Colonic mucosa (tissue), 4 donors: ENCODE measurements at places on chromosomes 12 and 14. TPM values are rescaled to one million over a fixed set of nuclear protein-coding genes. Genes with fewer than 3 reads are reported as not detected.

DNA sequence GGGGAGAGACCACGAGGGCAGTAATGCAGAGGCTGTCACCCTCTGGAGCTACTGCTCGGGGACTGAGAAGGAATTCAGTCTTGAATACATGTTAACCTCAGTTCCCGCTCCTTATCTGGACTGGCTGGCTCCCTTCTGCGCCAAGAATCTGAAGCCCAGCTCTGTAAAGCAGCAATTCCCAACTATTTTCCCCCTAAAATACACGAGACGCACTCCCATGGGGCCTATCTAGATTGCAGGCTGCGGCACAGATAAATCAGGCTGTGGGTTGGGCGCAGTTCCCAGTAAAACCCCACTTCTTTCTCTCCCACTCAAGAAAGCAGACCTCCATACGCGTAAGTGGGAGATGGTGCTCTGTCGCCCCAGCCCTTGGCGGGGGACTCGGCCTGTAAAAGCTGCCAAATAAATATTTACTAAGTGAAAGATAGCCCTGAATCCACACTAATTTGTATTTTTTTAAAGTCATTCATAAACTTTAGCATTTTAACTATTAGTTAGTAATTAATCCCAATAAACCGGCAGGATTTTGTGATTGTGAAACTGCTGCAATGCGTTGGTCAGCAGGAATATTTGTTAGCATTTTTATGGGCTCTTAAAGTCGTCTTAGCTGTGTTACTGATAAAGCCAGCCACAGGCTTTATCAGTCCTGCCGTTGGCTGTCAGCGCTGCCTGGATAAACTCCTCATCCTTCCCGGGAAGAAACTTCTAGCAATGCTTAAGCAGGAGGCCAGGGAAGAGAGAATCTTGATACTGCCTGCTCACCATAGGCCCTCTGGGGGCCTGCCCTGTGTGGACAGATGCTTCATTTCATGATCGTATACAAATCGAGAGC, 17.8 kb downstream of the FBXL14 start:
- peak overlapping the region; percentile 12 for H3K4me3 ChIP-seq
- H3K27me3 ChIP-seq, result no peaks in the 10 kb centered on the region
- H3K36me3 ChIP-seq, result no peaks in the 10 kb centered on the region

DNA sequence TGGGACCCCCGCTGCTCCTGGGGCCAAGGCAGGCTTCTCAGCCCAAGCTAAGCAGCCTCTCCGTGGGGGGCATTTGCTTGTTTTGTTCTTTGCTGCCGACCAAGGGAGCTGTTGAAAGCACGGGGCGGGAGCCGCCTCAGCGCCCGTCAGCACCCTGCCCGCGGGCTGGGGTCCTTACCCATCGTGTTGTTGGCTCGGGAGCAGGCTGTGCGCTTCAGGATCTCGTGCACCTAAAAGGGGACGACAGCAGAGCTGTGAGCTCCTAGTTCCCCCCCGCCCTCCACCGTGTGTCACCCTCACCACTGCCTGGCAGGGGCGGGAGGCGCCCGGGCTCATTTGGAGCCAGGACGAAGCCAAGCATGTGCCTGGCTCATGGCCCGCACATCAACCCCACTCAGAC, 117.5 kb downstream of the ANO2 start:
- H3K36me3 ChIP-seq, result no peaks in the 10 kb centered on the region
- DNase-seq, result no peak
- H3K4me3 ChIP-seq, result no peak overlapping the region
- no peaks in the 10 kb centered on the region for H3K27me3 ChIP-seq
- H3K4me1 ChIP-seq, result no peaks in the 10 kb centered on the region

DNA sequence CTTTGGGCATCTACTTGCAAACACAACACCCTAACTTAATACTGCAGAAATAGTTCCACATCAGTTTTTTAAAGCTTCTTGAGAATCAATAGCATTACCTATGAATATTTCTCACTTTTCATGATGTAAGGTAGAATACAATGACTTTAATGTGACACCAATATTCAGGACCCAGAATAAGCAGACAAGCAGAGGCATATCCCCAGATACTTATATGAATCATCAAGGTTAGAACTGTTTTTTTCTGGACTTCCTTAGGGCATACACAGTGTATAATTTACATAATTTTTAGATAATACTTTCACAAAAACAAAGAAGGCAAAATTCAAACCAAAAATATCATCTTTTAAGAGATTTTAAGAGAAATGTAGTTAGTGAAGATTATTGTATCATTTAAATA, 885.8 kb downstream of the FSCB start:
- no peak overlapping the region for H3K27ac ChIP-seq
- H3K36me3 ChIP-seq, result no peaks in the 10 kb centered on the region
- no peaks in the 10 kb centered on the region for H3K4me1 ChIP-seq
- H3K27me3 ChIP-seq, result no peaks in the 10 kb centered on the region

The PLEKHA5 gene
- 31.0 TPM for total RNA-seq
